ENCODE measurements at places on chromosomes 2 and 18.
A peak's percentile ranks its signal among the peaks of the same experiment; 100 is the strongest.

DNA sequence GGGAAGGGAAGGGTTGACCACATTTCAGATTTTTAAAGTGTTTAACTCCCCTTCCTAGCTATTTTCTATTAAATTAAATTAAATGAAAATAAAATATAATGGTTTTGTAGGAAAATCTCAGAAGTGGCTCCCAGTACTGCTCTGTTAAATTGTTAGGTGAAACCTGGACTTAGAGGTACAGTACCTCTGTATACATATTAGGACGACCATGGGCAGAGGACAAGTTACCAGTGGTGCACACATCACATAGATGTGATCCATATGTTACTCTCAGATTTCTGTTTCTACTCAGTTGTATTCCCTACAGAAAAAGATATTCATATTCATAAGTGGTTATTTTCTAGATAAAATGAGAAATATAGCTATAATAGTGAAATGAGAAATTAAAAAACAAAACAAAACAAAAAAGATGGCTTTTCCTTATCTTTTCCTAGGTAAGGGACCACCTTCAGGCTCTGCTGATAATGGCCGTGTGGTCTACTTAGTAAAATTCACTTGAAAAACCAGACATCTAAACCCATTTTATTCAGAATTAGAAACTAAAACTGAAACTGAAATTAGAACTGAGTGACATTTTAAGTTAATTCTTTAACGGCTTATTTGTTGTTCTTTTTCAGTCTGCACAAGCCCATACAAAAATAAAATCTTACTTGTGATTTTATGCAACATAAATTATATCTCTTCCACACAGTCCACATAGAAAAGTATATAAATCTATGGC, 832.5 kb upstream of the CHAC2 start:
- peak; percentile 42 for DNase-seq

GRCh38 chr18:35076135-35076924, 35.1 kb downstream of the MAPRE2 start:
- no peak for DNase-seq

GRCh38 chr2:217402761-217403383, 543.0 kb upstream of the TNP1 start:
- DNase-seq = peak; percentile 1

GRCh38 chr2:11647834-11648600, 22.0 kb downstream of the NTSR2 start:
- DNase-seq = peak; percentile 39

DNA sequence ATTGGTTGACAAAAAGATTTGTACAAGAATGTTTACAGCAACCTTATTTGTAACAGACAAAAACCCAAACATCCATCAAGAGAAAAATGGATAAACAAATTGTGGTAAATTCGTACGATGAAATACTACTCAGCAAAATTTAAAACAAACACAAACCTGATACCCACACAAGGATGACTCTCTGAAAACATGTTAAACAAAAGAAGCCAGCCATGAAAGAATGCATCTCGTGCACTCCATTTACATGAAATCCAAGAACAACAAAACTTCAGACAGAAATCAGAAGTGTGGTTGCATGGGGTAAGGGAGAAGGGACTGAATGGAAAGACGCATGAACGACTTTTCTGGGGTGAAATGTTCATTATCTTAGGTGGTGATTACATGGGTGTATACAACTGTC, 93.4 kb downstream of the SLC25A12 start:
- DNase-seq = no peak

DNA sequence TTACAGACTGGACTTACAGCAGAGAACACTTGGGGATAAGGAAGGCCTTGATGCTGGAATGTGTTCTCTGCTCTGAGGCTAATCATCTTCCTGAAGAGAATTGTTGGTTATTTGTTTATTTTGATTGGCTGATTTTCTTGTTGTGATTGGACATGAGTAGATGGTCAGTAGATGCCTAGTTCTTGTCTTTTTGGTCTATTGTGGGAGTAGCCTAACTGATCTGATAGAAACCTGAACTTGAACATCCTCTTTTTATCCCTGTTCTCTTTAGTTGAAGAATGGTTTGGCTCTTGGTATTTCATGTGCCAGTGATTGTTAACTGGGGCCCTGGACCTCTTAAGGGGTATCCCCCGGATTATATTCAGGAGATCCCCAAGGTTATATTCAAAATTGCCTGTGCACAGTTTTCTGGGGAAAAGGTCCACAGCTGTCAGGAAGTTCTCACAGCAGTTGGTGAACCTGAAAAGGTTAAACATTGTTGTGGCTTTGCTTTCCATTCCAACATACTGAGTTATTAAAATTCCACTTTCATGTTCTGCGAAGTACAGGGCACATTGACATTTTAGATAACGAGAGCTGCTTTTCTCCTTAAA, 13.6 kb downstream of the TWSG1 start:
- no peak for DNase-seq

DNA sequence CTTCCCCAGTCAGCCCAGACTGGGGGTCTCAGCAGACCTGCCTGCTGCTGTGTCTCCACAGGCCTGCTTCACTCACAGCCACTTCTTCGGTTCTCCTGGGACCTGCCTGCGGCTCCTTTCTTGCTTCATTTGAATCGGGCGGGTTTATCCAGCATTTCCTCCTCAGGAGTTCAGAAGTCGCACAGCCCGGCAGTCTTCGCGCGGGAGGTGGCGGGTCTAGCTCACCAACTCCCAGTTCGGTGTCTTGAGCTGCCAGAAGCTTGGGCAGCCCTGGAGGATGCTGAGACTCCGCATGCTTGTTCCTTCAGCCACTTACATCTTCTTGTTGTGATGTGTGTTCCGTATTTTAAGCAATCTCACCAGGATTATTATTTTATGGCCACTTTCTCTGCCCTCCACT, 10.8 kb downstream of the D2HGDH start:
- DNase-seq = no peak

- DNase-seq = no peak
These were observed 108.5 kb downstream of the WDSUB1 start for GRCh38 chr2:159177957-159178356.

GRCh38 chr2:198052741-198053140, 248.3 kb downstream of the PLCL1 start:
- DNase-seq = no peak

GRCh38 chr2:229653531-229653930, 60.8 kb downstream of the DNER start:
- DNase-seq = no peak

GRCh38 chr18:79424880-79425568, 29.3 kb downstream of the NFATC1 start:
- DNase-seq = peak; percentile 49

DNA sequence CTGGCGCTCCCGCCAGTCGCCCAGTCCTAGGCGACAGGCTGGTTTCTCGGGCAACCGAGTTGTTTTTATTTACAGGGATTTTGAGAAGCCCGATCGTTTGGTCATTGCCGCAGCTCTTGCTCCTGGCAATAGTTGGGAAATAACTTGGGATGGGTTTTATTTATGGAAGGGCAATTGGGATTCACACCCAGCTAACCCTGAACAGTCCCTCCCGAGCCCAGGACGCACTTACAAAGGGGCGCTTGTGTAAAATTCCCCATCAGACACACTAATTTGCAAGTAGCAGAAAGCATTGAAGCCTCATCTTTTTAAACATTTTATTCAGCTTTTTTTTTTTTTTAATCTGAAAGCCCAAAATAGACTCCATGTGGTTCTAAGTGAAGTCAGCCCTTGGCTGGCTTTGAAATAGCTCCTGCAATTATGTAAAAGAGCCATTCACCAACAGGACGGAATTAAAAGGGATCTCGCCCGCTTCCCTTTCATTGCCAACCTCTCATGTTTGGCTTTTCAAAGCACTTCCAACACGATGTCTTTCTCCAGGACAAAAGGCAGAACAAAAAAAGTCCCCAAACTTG, 3.6 kb upstream of the GBX2 start:
- peak; percentile 26 for DNase-seq

DNA sequence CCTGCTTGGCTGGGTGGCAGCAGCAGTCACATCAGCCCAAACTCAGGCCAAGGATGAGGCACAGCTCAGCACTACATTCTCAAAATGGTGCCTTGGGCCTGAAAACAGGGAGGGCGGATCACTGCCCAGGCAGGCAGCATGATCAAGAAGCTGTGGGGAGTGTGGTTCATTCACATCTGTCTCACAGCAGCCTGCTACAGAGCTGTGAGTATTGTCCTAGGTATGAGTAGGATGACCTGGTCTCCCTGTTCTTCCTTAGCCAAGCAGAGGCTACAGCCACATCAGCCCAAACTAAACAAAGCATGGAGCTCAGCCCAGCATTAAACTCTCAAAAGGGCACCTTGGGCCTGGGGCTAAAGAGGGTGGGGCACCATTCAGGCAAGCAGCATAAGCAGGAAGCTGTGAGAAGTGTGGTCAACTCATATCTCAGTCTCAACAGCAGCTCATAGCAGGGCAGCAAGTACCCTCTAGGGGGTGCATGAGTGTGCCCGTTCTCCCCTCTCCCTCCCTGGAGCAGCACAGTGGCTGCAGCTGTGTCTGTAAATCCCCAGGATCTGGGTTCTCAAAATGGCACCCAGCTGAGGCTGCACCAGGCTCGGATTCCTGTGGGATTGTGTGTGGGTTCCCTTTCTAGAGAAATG, 139.6 kb downstream of the TRABD2A start:
- DNase-seq = peak; percentile 42

DNA sequence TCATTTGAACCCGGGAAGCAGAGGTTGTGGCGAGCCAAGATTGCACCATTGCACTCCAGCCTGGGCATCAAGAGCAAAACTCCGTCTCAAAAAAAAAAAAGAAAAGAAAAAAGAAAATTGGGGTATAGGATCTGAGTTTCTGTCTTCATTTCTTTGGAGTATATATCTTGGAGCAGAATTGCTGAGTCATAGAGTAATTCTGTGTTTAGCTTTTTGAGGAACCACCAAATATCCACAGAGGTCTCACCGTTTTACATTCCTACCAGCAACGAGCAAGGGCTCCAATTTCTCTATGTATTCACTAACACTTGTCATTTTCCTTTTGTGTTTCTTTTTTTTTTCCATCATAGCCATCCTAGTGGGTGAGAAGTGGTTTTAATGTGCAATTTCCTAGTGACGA, 87.6 kb upstream of the TEX51 start:
- no peak for DNase-seq

GRCh38 chr2:227182765-227183164, 18.3 kb downstream of the COL4A3 start:
- DNase-seq = no peak

DNA sequence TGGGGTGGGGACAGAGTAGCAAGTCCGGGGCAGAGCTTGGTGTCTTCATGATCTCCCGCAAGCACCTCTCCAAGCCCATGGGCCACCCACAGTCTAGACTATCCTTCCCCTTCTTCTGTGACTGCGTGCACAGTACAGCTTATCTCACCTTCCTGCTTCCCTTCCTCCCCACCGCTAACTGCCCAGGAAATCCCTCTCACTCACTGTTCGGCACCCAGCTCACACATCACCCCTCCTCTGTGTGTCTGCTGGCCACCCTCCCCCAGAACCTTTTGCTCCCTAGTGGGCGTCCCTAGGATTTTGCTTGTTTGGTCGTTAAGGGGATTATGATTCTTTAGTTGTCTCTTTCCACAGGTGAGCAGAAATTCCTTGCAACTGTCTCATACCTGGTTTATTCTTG, 31.5 kb upstream of the SMAD7 start:
- DNase-seq = no peak

DNA sequence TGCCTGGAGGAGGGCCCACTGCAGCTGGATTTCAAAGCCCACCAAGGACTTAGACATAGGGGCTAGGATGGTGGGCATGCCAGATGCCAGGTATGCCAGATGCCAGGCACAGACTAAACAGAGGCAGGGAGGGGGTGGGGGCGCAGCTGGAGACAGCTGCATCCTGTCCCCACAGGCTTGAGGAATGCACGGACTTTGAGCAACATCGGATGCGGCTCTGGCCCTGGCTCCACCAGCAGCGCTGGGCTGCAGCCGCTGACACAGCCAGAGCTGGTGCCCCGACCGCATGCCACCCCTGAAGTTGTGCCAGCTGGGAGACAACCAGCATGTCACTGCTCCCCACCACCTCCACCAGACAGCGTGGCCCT, 39.5 kb downstream of the AQP12A start:
- DNase-seq = no peak

DNA sequence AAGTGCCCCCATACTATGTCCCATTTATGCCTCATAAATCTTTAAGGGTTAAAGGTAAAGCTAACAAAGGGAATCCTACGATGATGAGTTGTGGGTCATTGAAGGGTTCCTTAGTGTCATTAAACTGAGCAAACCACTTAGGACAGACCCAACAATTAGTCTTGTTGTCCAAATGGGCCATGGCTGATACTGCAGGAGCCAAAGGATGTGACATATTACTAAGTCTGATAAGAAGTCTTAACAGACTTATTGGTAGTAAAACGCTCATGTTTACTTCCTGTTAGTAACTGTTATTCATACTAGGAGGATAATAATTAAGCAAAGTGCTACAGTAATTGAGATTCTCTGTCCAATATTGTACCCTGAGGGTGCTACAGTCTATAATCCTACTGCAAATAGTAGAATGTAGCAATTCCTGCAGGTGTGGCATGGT, 96.8 kb downstream of the PTPN4 start:
- DNase-seq = peak; percentile 38

- no peak for DNase-seq
These were observed 28.8 kb downstream of the ANXA4 start for GRCh38 chr2:69770747-69771146.

GRCh38 chr2:1256632-1257324, 156.5 kb upstream of the TPO start:
- no peak for DNase-seq

DNA sequence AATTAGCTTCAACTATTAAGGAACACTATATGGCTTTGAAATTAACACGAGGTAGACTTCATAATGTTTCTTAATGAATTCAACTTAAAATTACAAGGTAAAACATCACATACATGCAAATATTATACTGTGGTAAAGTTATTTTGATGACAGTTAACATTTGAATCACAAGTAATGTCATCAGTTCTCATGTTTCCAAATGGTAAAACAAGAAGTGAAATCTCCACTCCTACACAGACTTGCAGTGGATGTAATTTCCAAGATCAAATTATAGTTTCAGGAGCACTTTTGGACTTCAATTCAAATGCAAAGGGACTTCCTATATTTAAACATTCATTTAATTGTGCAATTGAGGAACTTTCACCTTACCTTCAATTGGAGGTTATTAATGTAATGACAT, 39.1 kb downstream of the C18orf54 start:
- no peak for DNase-seq

DNA sequence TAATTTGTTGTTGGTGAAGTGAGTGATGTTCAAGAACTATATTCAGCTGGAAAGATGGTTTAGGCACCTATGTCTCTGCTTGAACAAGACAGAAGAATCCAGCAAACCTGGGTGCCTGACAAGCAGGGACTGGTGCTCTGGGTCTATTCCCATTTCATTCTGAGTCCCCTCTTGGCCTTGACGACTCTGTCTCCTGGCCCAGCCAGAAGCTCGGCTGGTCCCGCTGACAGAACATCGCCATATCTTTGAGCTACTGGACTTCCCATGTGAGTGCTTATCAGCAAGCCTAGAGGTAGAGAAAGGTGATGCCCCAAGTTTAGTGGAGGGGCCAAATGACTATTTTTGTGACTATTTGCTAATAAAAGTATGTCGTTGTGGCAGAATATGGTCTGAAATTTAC, 48.2 kb downstream of the SDC1 start:
- DNase-seq = no peak
